NCI-H526 treated with DMSO at 0.1 percent for 48 hours (cell line): ENCODE measurements at places on chromosomes 11 and 22.
A peak's percentile ranks its signal among the peaks of the same experiment; 100 is the strongest.

DNA sequence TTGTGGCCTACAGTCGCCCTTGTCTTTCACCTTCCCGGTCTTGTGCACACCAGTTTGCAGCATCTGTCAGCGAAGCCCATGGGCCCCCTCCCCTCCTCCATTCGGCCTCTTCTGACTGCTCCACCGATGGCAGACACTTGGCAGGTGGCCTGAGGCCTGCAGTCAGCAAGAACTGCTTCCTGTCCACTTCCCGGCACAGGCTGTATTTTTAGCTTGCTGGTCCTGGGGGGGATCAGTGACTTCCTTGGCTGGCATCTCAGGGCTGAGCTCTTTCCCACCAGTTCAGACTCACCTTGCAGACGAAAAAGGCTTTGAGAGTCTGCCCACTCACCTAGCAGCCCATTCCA is 106.4 kb downstream of the SYN3 start:
- no peak for DNase-seq

DNA sequence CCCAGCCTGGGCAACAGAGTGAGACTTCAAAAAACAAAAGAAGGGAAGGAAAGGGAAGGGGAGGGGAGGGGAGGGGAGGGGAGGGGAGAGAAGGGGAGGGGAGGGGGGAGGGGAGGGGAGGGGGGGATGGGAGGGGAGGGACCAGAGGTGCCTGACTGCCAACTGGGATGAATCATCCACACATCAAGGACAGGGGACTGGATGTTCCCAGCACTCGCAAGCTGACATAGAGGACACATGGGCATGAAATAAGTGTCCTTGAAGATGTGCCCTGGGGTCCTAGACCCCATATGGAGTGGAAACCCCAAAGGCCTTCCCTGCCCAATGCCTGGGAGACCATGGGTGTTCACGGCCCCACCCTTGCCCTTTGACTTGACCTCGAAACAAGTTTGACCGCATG is 19.8 kb downstream of the TST start:
- no peak for DNase-seq

GRCh38 chr11:110908401-110909105 is 196.3 kb upstream of the ARHGAP20 start:
- no peak for DNase-seq

DNA sequence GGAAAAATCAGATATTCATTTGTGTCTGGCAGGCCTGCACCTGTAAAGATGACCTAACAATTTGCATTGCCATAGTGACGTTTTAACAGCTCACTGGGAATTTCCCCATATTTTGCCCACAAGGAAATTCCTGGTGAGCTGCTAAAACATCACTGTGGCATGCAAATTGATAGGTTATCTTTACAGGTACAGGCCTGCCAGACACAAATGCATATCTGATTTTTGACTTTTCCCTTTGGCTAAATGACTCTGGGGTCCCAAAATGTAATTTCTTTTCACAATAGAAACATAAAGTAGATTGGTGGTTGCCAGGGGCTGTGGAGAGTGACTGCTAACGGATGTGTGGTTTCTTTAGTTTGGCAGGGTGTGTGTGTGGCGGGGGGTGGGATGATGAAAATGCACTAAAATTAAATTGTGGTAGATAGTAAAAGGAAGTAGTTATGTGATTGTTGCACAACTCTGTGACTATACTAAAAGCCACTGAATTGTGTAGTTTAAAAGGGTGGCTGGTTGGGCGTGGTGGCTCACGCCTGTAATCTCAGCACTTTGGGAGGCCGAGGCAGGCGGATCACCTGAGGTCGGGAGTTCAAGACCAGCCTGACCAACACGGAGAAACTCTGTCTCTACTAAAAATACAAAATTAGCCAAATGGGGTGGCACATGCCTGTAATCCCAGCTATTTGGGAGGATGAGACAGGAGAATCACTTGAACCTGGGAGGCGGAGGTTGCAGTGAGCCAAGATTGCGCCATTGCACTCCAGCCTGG is 18.5 kb upstream of the FEZ1 start:
- peak; percentile 99 for DNase-seq

- no peak for DNase-seq
These were observed 3.4 kb downstream of the ZNF195 start for GRCh38 chr11:3375552-3375951.

GRCh38 chr22:23517804-23518375 is 62.2 kb downstream of the IGLL1 start:
- no peak for DNase-seq

- no peak for DNase-seq
These were observed 146.2 kb downstream of the DBX1 start for GRCh38 chr11:20014067-20014402.

DNA sequence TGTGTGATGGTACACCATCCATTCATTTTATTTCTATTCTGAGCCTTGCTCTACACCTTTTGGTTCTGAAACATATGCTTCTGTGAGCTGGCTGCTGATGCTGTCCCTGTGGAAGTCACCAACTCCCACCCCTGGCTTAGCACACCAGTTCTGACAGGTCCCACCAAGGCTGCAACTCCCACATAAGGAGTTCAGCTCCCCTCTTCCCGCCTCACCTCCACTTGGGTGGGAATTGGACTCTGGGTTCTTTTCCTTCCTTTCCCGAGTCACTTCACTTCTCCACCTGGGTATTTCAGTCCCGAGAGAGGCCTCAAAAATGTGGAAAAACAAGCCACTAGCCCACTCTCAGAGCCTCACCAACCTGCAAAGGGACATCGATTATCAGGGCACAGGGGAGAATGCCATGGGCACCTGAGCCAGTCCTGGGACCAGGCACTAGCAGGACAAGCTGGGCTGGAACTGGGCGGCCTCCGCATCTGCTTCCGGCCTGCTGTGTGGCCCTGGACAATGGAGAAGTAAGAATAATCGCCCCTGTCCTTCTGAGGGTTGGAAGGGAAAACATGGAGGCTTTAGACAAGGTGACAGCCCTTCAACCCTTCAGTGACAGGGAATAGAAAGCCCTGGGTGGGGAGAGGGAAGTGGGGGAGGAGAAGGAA is 80.1 kb downstream of the IGLL1 start:
- DNase-seq: no peak

DNA sequence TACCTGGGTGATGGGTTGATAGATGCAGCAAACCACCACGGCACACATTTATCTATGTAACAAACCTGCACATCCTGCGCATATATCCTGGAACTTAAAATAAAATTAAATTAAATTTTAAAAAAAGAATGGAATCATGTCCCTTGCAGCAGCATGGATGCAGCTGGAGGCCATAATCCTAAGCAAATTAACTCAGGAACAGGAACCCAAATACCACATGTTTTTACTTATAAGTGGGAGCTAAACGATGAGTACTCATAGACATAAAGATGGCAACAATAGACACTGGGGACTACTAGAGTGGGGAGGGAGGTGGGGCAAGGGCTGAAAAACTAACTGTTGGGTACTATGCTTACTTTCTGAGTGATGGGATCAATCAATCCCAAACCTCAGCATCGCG is 40.9 kb downstream of the CWC15 start:
- DNase-seq: no peak

- no peak for DNase-seq
These were observed 15.3 kb downstream of the MACROD1 start for GRCh38 chr11:64150481-64151239.

DNA sequence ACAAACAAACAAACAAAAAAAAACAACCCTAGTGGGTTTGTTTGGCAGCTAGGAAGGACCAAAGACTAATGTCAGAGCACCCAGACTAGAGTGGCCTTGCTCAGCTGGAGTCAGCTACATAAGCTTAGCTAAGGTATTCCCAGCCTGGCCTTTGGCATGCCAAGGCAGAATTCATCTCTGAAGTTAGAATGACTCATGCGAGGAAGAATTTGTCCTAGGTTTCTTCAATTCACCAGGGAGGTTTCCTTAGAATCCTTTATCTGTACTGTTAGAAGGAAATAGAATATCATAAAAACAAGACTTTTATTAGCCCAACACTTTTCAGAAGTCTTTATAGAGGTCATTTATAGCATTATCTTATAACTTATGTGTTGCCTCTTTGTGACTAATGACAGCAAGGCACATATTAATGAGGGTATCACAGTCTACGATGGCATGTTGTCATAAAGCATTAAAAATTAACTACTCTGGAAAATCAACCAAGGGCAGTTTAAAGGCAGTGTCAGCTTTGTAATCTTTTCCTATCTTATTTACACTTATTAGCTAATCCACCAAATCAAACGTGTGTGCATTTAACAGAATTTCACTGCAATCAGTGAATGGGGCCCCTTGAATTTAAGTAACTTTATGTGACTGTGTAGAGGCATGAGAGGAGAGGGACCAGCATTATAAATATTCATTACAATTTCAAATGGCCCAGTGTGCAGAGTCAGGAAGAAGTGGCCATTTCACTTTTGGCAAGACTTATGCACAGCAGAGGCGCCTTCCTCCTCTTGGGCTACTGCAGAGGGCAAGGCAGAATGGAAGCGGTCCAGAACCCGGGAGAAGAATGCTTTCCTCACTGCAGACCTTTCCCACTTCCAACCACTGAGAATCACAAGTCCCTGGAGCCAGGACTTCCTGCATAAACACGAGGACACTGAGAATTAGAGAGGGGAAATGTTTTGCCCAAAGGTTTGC is 36.3 kb downstream of the SLC5A1 start:
- no peak for DNase-seq

DNA sequence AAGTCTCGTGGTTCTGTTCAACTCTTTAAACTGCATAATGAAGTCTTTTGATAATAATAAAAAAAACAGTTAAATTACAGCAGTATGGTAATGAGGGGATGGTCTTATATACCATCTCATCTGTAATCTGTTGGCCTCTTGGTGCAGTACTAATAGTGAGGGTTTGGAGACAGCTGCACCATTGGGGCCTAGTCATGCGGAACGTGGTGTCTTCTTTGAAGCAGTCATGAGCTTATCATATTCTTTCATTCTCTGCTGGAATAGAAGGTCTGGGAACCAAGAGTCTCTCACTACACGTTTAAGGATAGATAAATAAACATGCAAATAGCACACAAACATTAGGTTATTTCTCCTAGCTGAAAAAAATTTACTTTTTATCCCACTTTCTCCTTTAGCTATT is 40.9 kb upstream of the OR9Q1 start:
- no peak for DNase-seq
